Stimulated activated naive CD4-positive, alpha-beta T cell (primary cell): ENCODE measurements at places on chromosomes 13 and 19.

DNA sequence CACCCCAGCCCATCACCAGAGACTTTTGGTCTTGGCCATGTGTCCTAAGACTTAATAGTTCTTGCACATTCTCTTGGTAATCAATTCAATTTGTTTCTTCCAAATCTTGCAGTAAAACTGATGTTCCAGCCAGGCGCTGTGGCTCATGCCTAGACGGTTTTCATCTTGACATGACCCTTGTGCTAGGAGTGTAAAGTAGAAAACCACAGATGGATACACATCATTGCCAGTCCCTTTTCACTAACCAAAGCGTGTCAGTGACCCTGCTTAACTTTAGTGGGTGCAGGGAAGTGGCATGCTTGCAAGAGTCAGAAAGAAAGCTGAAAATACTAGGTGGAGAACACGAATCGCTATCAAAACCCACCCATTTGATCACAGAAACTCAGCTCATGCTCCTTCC is 18.0 kb upstream of the CD70 start:
- no peak for DNase-seq

GRCh38 chr19:532561-533363 is 1.2 kb downstream of the CDC34 start:
- DNase-seq, result peak; percentile 25

- no peak for DNase-seq
Measured at GRCh38 chr13:47415048-47415447, 518.2 kb upstream of the HTR2A start.

DNA sequence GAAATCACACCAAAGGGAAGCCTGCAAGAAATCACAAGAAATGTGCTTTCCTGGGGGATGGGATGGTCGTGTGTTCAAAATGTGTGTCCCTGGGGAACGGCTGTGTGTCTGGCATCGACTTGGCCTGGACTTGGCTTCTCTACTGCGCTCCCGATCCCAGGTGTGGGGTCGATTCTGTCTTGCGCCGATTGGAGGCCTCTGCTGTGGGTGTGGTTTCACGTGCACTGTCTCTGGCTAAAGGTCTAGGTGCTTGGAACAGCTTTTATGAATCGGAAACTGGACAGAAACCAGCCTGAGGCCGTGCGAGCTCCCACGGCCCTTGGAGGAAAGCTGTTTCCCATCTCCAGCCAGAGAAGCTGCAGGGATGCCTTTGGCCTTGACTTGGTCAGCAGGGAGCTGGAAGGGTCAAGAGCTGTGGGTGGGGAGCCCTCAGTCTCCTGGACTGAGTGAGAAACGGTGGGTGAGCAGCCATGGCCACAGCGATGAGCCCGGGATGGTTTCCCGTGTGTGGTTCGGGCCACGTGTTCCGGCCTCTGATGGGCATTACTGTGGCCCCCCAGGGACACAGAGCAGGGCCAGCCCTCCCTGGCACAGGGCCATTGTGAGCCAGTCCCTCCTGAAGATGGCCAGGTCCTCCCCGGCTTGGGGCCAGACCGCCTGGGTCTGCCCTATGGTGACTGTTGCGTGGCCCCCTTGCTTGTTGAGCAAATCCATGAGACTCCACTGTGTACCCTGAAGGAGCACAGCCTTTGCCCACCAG is 29.7 kb downstream of the MCF2L start:
- DNase-seq, result no peak

GRCh38 chr19:7661744-7662538 is 6.9 kb upstream of the RETN start:
- DNase-seq, result no peak

GRCh38 chr19:32858155-32858554 is 11.4 kb downstream of the SLC7A9 start:
- DNase-seq, result no peak

GRCh38 chr13:95098916-95099315 is 202.3 kb downstream of the ABCC4 start:
- no peak for DNase-seq

- peak; percentile 72 for DNase-seq
Measured at GRCh38 chr19:872266-872951, 12.9 kb downstream of the CFD start.

DNA sequence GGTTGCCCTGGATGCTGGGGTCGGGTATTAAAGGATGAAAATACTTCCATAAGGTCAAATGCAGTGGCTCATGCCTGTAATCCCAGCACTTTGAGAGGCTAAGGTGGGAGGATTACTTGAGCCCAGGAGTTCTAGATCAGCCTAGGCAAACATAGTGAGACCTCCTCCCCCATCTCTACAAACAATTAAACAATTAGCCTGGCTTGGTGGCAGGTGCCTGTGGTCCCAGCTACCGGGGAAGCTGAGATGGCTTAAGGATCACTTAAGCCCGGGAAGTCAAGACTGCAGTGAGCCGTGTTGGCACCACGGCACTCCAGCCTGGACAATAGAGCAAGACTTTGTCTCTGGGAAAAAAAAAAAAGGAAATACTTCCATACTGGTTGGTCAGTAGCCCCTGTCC is 1.5 kb downstream of the KLK11 start:
- no peak for DNase-seq

GRCh38 chr19:55486971-55487923 is 989 bp upstream of the SSC5D start:
- DNase-seq, result no peak

GRCh38 chr19:34661357-34661756 is 15.6 kb downstream of the SCGB2B2 start:
- DNase-seq, result no peak

- DNase-seq, result no peak
Measured at GRCh38 chr13:94232161-94232950, 247.1 kb downstream of the DCT start.

DNA sequence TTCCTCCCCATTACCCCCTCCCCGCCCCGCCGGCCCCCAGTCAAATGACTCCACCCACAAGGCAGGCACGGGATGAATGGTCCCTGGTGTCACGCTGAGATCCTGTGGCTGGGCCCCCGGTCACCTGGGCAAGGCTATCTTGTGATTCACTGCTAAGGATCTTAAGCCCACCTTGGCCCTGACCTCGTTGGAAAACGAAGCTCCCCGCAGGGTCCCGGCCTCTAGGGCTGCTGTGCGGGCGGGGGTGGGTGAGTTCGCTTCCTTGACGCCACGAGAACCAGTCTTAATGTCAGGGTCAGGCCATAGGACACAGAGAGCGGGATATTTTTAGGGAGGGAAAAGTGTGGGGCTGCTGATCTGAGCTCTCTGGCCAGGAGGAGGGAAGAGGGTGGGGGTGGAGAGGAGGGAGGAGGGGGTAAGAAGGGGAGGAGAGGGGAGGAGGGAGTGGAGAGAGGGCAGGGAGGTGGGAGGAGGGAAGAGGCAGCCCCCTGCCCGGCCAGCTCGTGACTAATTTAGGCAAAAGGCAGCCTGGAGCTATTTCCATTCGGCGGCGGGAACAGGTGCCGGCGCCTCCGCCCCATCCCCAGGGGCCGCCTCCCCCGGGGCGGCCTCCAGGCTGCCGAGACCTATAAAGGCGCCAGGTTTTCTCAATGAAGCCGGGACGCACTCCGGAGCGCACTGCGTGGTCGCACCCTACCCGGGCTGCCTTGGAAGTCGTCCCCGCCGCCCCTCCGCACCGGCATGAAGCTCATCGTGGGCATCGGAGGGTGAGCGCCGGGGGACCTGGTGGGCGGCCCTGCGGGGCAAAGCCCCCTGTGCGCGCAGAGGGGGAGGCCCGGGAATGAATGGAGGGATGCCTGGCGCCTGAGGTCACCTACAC is at the start of gene NMRK2:
TSS of gene NMRK2 (plus strand) at position 139 of the 880 bp plus-strand sequence. CDS start at position 742, 603 bp downstream.
- no peak for DNase-seq

DNA sequence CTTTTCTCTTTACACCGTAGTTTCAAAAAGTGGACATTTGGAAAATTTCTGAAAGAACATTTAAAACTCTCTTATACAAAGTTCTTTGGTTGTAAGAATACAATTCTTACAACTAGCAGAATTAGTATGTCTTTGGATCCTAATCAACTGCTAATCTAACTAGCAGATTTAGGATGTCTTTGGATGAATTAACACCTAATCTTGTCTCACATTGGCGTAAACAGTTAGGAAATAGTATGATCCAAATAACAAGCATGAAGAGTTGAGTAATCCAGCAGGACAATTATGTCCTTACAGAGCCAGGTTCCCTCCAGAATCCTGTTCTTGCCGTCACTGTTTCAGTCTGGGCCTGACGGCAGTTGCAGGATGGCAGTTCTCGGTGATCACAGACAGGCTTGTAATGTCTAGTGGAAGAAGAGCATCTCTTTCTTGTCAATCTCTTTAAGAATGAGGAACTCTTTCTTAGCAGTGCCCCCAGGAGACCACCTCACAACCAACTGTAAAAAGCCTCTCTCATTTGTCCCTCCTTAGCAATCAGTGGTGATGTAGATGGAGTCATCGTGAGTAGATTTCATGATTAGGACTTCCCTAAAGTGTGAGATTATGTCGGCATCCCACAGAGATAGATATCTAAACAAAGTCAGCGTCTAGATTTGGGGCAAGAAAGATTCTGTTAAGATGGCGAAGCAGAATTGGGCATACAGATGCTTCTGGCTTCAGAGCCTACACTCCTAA is 5.7 kb upstream of the TNFSF13B start:
- no peak for DNase-seq

DNA sequence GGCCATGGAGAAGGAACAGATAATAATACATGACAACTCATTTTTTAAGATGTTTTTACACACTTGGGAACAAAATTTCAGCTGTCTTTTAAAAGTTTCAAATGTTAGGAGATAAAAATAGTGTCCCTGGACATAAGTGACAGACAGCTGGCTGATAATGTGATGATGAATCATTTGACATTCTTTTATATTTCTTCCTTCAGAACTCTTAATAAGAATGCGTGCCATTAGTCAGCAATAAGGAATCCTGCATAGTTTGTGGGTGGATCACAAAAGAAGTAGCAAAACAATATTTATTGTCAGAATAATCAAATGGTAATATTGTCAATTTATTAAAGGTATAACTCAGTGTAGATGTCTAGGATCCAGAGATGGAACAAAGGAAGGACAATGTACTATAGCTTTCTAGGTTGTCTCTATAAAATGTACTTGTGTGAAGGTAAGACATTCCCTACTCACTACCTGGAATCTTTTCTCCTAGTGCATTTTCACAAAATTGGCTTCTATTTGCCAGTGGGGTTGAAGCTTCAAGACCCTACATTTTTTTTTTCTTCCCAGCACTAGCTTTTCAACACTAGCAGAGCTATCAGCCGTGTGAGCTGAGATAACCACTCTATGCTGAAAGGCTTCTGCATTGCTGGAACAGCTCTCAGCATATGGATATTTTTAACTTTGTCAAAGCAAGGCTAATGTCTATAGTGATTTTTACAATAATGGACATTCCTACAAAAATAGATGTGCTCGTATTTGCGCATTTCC is 175.6 kb upstream of the SLITRK6 start:
- no peak for DNase-seq

DNA sequence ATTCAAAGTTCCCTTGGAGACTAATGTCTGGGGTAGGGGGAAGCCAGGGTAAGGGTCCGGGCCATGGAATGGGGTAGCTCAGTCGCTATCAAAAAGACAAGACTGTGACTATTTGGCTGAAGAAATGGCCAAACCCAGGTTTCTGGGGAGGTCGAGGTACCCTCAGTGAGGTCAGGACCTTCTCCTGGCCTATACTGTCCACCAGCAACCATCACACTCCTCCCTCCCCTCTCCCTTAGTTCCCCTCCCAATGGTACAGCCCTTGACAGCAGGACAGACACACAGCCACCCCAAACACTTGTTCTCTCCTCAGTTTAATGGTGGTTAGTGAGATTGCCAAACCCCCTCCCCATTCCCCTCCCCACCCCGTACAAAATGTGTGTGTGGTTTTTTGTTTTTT is 2.6 kb upstream of the ZNF428 start:
- no peak for DNase-seq

DNA sequence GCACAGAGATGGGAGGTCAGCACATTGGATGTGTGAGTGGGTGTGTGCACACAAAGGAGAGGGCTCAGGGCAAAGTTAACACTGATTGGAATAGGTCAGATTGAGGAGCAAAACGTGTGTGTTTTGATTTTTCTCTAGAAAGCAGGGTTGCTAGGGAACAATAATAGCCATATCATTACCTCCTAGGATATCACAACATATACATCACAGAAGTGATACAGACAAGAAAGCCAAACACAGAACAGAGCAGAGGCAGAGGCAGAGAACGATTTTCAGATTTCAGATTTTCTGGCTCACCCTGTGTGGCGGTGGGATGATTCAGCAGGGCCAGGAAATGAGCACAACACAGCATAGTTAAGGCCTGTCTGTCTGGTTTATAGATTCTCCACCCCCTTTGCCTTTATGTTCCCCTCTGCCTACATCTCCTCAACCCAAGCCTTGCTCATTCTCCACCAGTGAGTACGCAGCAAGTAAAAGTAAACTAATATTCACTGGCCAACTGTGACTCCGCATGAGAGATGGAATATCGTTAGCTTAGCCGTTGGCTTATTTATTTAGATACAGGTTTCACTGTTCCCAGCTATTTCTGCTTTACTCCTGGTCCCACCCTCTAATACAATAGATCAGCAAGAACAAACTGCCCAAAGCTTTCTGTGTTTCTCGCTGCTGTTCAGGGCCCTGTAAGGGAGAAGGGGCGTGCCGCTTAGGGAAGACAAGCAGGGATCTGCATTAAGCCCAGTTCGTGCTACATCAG is 182.7 kb upstream of the TSC22D1 start:
- DNase-seq, result no peak
